Ureter (tissue), 1 donor: ENCODE measurements at places on chromosomes 6 and 20. TPM values are rescaled to one million over a fixed set of nuclear protein-coding genes. Genes with fewer than 3 reads are reported as not detected.

Gene TAGAP
- 4.9 TPM for total RNA-seq

Gene RBPJL
- total RNA-seq: not detected

Gene VIP
- total RNA-seq: 0.39 TPM

Gene RTN4IP1
- 5.5 TPM for total RNA-seq

Gene DEF6
- 28.0 TPM for total RNA-seq

Gene MATN4
- total RNA-seq: not detected

Gene EEF1A2
- total RNA-seq: 20.2 TPM

Gene HLA-DQA1
- total RNA-seq: 30.1 TPM
